Regular cardiac myocyte (primary cell): ENCODE measurements at places on chromosomes 2 and 18. TPM values are rescaled to one million over a fixed set of nuclear protein-coding genes. Genes with fewer than 3 reads are reported as not detected.

SRD5A2 gene
- not detected in 2 replicates for total RNA-seq

RBM43 gene
- 2.7 and 6.2 TPM in 2 replicates for total RNA-seq

FOXI3 gene
- not detected in 2 replicates for total RNA-seq

AGXT gene
- total RNA-seq: not detected in 2 replicates

DNAH6 gene
- total RNA-seq: under 0.01 TPM in 2 replicates

CNGA3 gene
- total RNA-seq: not detected in 2 replicates

AP1S3 gene
- total RNA-seq: 18.0 and 28.0 TPM in 2 replicates

IL37 gene
- not detected in 2 replicates for total RNA-seq

DCC gene
- total RNA-seq: under 0.01 and 0.19 TPM in 2 replicates

FOXD4L1 gene
- 0.19 and 0.28 TPM in 2 replicates for total RNA-seq

FAM161A gene
- 2.3 and 2.5 TPM in 2 replicates for total RNA-seq

CCDC85A gene
- 0.28 and 5.4 TPM in 2 replicates for total RNA-seq

SERPINB13 gene
- total RNA-seq: not detected in 2 replicates

SMYD5 gene
- 13.5 and 23.4 TPM in 2 replicates for total RNA-seq

LTBP1 gene
- 214 and 375 TPM in 2 replicates for total RNA-seq

SP3 gene
- 93.6 and 94.7 TPM in 2 replicates for total RNA-seq

GCKR gene
- total RNA-seq: 1.1 and 1.9 TPM in 2 replicates

CCDC93 gene
- total RNA-seq: 17.6 and 27.3 TPM in 2 replicates

ESPNL gene
- 0.58 and 5.4 TPM in 2 replicates for total RNA-seq

MAP3K19 gene
- not detected in 2 replicates for total RNA-seq

MOB1A gene
- total RNA-seq: 90.3 and 108 TPM in 2 replicates

COL4A4 gene
- 4.4 and 24.0 TPM in 2 replicates for total RNA-seq

MAP3K2 gene
- 35.0 and 40.8 TPM in 2 replicates for total RNA-seq

GPAT2 gene
- 7.6 and 37.0 TPM in 2 replicates for total RNA-seq

HOXD13 gene
- total RNA-seq: not detected in 2 replicates

DPP10 gene
- total RNA-seq: not detected in 2 replicates

LOXL3 gene
- total RNA-seq: 147 and 384 TPM in 2 replicates

TSPYL6 gene
- not detected in 2 replicates for total RNA-seq

FBXO48 gene
- total RNA-seq: 0.28 and 0.58 TPM in 2 replicates

NLRC4 gene
- not detected in 2 replicates for total RNA-seq

C2orf78 gene
- total RNA-seq: not detected in 2 replicates

RGPD8 gene
- total RNA-seq: 16.5 and 25.1 TPM in 2 replicates

INHBB gene
- 0.85 TPM in 1 of 2 replicates, not detected in the other for total RNA-seq

CDK15 gene
- total RNA-seq: 0.56 and 0.77 TPM in 2 replicates

KRTCAP3 gene
- not detected in 2 replicates for total RNA-seq

RAB6C gene
- total RNA-seq: under 0.01 TPM in 1 of 2 replicates, not detected in the other

CLHC1 gene
- 6.1 and 7.9 TPM in 2 replicates for total RNA-seq

SLC11A1 gene
- total RNA-seq: 0.19 and 0.28 TPM in 2 replicates

SIX3 gene
- not detected in 2 replicates for total RNA-seq

LMAN2L gene
- 28.2 and 31.9 TPM in 2 replicates for total RNA-seq

TUBA3E gene
- total RNA-seq: not detected in 2 replicates

ANKRD29 gene
- total RNA-seq: 0.38 and 3.9 TPM in 2 replicates

FOSL2 gene
- total RNA-seq: 42.0 and 69.6 TPM in 2 replicates

ARHGEF33 gene
- under 0.01 and 0.85 TPM in 2 replicates for total RNA-seq
